IPS DF 6.9 (cell line): ENCODE measurements at places on chromosomes 13 and 19.

GRCh38 chr19:4678881-4679790, 9.0 kb upstream of the MYDGF start:
- DNase-seq, result peak; percentile 82

DNA sequence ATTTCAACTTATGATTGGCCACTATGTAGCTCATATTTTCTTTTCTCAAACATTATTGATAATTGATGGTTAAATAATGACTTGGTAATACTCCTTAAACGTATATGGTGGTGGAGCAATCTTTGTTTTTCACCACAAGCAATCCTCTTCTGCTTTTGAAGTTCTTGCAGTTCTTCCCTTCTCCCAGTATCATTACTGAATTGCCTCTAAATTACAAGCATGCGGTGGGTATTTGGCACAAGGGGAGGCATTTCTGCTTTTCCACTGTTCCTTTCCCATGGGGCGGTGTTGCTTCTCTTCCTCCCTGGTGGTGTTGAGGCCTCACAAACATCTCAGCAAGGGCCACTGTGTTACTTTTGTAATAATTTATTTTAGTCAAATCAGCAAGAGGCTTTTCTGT, 234.4 kb upstream of the RXFP2 start:
- DNase-seq, result no peak

- no peak for DNase-seq
Observed at GRCh38 chr13:32731576-32731975, 145.3 kb downstream of the PDS5B start.

- no peak for DNase-seq
Observed at GRCh38 chr13:31767175-31767900, 28.0 kb downstream of the RXFP2 start.

GRCh38 chr19:2610637-2611482, 91.6 kb downstream of the GNG7 start:
- peak; percentile 84 for DNase-seq

DNA sequence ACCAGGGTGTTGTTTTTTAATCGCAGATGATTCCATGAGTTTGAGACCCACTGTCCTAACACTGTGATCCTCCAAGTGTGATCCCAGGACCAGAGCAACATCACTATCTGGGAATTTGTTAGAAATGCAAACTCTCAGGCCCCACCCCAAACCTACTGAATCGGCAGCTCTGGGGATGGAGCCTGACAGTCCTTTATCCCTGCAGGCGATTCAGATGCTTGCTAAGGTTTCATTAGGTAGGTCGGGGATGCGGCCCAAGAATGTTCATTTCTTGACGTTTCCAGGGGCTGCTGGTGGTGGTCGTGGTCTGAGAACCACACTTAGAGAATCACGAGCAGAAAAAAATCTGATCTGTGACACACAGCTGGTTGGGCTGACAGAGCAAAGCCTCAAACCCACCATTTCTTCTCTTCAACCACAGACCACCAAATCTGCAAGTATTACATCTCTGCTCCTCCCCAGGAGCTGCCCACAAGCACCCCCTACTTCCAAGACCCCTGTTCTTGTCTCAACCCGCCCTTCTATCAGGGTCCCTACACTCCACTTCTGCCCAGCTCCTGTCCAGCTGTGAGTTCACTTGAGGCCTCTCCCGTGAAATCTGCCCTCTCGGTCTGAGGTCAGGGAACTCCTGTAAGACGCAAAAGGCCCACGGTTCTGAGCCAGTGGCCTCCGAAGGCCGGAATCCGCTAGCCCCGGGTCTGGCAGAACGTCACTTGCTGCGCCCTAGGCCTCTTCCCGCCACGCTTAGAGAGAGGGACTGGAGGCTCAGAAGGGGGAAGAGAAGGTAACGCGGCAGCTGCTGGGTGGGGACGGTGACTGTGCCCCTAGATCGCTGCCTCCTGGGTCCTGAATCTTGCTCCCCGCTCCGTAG, 1.1 kb upstream of the FARP1 start:
- DNase-seq, result no peak

DNA sequence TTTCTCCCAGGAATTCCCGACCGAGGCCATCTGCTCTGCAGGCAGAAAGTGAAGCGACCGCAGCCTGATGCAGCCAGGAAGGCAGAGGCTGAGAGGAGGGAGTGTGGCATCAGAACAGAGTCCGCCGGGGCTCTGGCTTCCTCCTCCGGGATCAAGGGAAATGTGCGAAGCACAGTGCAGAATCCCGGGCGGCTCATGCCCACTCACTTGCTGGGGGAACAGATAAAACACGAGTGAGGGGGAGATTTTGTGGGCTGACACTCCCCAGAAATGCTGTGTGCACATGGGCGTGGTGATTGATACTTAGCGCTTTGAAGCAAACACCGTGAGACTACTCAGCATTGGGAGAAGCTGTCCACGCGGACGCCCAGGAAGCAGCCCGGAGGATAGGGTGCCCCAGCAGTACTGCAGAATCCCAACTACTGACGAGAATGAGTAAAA, 75.3 kb upstream of the POMP start:
- DNase-seq, result no peak

GRCh38 chr13:61777271-61777670, 361.6 kb upstream of the PCDH20 start:
- no peak for DNase-seq

DNA sequence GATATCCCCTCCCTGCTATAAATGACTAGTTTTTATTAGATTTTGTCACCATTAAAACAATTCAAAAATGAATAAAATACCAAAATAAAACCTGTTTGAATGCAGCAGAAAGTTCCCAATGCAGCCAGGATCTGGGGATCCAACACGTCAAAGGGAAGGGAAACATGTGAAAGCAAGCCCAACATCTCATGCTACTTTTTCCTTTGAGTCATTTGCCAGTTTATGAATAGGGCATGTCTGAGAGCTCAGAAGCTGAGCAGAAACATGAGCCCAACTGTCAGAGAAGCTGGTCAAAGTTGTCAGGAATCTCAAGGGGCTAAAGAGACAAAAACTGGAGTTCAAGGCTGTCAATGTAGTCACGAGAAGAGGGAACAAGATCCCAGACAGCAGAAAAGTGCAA, 526.4 kb downstream of the KLF5 start:
- no peak for DNase-seq

DNA sequence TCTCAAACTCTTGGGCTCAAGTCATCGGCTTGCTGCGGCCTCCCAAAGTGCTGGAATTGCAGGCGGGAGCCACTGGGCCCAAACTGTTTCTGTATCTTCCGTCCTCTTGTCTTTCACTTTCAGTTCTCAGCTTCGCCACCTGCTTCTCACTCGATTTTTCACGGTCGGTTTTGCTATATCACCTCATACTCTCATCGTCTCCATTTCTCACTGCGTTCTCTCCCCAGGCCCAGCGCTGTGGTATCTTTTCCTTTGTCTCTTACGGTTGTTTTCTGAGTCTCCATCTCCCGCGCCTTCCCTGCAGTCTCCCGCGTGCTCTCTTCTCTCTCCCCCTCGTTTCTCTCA, 14.9 kb downstream of the SSC5D start:
- DNase-seq, result no peak

DNA sequence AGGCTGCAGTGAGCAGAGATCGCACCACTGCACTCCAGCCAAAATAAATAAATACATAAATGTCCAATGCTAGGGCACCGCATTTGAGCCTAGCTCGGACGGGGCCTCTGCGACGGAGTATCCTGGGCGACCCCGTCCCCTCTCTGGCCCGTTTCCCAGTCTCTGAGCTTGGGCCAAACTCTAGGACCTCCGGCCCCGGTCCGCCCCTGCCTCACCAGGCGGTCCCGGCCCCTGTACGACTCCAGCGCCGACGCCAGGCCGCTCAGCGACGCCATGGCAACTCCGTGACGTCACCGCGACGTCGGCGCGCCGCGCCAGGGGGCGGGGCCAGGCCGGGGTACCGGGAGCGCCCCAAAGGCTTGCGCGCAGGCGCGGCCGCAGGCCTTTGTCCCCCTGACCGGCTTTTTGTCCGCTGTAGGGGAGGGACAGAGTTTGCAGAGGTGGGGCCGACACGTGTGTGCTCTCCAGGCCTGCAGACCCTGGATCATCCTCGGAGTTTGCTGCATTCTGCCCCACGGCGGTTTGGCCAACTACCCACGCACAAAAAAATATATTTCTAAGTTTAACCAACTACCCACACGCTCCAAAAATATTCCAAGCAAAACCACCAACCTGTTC, at the start of gene PEX11G:
Gene PEX11G (minus strand): TSS at position 300 of the 618 bp plus-strand sequence. CDS start 25 bp downstream, at position 275.
- peak; percentile 82 for DNase-seq

GRCh38 chr13:45880242-45880641, 28.7 kb upstream of the SIAH3 start:
- DNase-seq, result no peak

DNA sequence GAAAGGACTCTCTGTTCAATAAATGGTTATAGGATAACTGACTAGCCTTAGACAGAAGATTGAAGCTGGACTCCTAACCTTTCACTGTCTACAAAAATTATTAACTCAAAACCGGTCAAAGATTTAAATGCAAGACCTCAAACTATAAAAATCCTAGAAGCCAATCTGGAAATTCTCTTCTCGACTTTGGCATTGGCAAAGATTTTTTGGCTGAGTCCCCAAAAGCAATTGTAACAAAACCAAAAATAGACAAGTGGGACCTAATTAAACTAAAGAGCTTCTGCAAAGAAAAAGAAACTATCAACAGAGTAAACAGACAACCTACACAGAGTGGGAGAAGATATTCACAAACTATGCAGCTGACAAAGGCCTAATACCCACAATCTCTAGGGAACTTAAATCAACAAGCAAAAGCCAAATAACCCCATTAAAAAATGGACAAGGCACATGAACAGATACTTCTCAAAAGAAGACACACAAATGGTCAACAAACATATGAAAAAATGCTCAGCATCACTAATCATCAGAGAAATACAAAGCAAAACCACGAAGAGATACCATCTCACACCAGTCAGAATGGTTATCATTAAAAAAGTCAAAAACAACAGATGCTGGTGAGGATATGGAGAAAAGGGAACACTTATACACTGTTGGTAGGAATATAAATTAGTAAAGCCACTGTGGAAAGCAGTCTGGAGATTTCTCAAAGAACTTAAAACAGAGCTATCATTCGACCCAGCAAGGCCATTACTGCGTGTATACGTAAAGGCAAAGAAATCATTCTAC, 266.3 kb downstream of the DNAJC15 start:
- DNase-seq, result no peak

DNA sequence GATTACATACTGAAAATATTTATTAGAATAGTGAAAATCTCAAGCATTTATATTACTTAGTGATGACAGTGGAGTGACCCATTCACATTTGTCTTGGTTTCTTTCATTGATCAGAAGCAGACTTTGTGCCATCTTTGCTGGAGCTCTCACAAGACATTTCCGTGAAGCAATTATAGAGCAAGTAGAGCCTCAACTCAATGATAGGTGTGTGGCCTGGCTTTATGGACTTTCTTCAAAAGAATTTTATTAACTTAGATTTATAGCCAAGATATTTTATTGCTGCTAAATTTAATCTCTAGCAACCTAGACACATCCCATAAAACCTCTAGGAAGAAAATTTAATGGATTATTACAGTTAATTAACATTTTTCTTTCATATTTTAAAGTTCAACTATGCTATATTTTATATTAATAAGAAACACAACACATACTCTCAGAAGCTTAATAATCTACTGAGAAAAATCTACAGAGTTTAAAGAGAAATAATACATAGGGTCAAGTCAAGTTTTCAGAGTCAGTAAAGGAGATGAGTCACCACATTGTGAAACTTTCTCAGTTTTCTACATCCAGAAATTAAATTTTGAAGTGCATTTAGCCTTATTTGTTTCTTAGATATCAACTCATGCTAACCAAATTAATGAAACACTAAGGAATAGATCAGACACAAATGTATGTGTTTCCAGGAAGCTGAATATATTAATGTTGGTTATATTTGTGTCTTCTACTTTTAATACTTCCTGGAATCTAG, 160.5 kb downstream of the LACC1 start:
- no peak for DNase-seq

GRCh38 chr19:1488282-1488601, 1.9 kb downstream of the PCSK4 start:
- no peak for DNase-seq

DNA sequence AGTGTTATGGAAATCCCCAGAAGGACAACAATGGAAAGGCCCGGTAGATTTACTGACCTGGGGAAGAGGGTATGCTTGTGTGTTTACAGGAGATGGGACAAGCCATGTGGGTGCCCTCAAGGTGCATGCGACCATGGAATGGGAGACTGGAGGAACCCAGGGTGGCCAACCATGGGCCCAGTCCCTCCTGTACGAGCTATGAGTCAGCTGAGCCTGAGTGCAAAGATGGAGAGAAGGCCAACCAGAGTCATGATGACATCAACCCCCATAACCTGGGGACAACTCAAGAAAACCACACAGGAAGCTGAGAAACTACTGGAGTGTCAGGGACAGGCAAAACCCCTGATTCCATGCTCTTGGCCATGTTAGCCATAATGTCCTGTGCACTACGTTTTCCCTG, 7.8 kb downstream of the ZNF350 start:
- no peak for DNase-seq

GRCh38 chr13:109241160-109241559, 545.2 kb downstream of the IRS2 start:
- no peak for DNase-seq
